SK-N-DZ (cell line): ENCODE measurements at places on chromosomes 11 and 22.

- DNase-seq: no peak
Observed at GRCh38 chr22:42805016-42805997, 51.8 kb downstream of the ARFGAP3 start.

DNA sequence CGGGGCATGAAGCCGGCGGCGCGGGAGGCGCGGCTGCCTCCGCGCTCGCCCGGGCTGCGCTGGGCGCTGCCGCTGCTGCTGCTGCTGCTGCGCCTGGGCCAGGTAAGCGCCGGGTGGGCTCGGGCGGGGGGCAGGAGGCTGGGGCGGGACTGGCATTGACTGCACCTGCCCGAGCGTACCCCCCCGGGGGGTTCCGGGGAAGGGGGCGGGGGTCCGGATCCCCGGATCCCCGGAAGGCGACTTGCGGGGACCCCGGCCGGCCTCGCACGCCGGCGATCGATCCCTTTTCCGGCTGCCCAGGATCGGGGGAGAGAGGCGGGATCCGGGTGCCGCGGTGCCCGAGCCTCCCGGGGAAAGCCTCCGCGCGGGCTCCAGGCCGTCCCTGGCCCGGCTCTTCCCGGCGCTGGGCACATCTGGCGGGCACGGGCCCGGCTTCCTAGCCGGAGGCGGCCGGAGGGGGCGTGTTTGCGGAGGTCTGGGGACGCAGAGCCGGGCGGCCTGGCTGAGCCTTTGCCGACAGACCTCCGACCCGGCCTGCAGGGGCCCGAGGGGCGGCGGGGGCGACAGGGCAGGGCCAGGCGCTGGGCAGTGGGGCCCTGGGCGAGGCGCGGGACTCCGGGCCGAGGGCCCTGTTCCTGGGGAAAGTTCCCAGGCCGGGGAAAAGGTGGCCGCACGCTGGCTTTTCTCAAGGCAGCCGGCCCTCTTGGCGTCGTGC, 705 bp downstream of the PTPRJ start:
- DNase-seq: no peak

- no peak for DNase-seq
Observed at GRCh38 chr11:119640541-119640940, 88.5 kb downstream of the NECTIN1 start.

DNA sequence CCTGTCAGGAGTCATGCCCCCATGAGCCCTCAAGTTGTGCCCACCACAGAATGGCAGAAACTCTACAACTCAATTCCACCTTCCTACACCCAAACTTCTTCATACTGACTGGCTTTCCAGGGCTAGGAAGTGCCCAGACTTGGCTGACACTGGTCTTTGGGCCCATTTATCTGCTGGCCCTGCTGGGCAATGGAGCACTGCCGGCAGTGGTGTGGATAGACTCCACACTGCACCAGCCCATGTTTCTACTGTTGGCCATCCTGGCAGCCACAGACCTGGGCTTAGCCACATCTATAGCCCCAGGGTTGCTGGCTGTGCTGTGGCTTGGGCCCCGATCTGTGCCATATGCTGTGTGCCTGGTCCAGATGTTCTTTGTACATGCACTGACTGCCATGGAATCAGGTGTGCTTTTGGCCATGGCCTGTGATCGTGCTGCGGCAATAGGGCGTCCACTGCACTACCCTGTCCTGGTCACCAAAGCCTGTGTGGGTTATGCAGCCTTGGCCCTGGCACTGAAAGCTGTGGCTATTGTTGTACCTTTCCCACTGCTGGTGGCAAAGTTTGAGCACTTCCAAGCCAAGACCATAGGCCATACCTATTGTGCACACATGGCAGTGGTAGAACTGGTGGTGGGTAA, at the start of gene OR52W1:
Gene OR52W1, plus strand, starts transcription at position 51 of the 637 bp plus-strand sequence. Its CDS starts 0 bp downstream, at position 51.
- no peak for DNase-seq

GRCh38 chr11:24064309-24064903, 432.4 kb upstream of the LUZP2 start:
- DNase-seq: no peak

DNA sequence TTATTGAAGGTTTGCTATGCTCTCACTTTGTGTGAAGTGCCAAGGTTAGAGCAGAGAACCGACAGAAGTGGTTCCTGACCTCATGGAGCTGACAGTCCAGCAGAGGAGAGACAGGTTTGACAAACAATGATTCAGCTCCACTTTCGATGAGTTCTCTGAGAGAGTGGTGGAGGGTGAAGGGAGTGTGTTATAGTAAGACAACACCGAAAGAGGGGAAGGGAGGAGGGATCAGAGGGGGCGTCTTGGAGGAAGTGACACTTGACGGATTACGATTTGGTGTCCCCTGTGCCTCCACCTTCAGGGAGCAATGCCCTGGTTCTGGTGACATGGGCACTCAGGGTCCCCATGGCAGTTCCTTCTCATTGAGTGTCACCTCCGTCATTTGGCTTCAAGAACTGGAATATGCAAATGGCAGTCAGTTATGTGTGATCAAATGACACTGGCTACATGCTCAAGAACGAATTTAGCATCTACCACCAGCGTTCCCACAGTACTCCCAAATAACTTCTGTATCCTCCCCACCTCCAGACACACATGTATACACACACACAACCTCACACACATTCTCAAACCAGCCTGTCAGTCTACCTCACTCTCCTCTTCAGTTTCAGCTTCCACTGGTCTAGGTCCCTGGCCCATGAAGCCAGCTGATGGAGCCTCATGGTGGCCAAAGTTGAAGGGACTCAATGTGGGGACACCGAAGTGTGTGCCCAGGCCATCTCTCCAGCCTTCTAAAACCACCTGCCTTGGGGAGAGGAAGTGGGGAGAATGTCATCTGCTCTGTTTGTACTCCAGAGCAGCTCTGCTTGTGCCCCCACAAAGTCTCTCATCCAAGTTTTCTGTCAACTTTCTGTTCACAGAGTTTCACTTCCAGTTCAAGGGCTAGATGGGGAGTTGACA, 31.4 kb upstream of the NUP160 start:
- DNase-seq: no peak
